Mucosa of gallbladder (tissue), 1 donor: ENCODE measurements at places on chromosomes 2 and 18. TPM values are rescaled to one million over a fixed set of nuclear protein-coding genes. Genes with fewer than 3 reads are reported as not detected.
A peak's percentile ranks its signal among the peaks of the same experiment; 100 is the strongest.

- DNase-seq, result peak; percentile 51
Measured at GRCh38 chr2:225270861-225271260, 128.6 kb upstream of the NYAP2 start.

DNA sequence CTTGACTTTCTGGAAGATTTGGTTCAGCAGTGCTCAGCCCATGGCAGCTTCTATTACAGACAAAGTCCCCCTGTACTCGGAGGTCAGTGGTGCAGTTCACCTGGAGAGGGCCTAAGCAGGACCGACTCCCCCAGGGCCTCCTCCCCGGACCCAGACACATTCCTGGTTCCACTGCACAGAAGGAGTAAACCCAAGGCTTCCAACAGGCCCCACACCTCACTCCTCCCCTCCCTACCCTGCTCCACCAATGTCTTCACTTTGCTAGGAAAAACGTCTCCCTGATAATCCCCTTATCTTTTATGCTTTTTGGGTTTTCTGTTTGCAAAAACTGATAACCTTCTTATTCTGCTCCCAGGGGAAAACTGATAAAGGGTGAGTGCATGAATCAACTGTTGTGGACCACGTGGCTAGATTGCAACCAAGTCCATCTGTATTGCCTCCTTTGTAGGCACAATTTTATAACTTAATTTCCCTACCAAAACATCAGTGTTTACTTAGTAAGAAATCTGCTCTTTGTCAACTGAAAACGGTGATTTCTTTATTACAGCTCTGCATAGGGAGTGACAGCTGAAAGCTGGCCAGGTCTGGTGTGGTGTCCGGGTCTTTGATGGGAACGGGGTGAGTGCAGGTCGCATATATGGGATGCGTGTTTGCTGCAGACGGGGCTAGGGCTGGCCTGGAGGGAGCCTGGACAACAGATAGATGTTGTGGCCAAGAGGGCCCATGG lies 202.5 kb downstream of the GLI2 start:
- no peak for DNase-seq

DNA sequence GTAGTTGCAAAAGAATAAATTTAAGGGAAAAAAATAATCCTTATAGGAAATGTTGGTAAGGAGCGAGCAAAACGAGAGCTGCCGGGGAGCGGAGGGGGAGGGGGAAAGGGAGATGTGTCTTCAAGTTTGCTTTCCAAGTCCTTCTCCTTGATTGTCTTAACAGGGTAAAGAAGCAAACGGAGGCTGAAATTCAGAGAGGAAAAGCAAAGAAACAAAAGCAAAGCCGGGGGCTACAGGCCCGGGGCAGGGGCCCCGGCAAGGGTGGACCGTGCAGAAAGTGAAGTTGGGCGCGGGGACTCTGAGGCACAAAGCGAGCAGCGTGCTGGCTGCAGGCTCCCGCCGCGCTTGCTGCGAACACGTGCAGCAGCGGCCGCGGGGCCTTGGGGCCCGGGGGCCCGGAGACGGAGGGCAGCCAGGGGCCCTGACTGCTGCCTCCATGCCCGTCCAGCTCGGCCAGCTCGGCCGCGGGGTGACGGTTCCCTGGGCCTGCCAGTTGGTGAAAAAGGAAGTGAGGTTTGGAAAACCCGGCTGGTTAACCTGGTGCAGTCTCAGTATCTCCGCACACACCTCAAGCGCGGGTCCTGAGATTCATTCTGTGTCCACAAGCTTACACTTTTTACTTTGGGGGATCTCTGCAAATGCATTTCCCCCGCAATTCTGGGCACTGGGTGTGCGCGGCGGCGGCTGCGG lies 4.1 kb downstream of the BCL11A start:
- no peak for DNase-seq

DNA sequence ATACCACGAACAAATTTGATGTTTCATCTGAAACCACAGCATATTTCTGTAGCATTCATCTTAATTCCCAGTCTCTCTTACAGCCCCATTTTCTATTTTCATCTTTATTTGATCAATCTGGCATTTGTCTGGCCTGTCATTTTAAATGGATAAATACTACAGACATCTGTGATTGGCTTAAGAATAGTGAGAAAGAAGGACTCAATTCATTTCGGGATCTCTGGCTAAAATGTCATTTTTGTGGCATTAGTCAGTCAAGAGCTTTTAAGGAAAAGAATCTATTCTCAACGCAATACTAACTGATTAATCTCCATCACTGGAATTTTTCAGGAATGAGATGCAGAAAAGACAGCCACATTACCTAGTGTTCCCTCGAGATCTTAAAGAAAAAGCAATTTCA lies 585.9 kb downstream of the IRS1 start:
- DNase-seq, result no peak

DNA sequence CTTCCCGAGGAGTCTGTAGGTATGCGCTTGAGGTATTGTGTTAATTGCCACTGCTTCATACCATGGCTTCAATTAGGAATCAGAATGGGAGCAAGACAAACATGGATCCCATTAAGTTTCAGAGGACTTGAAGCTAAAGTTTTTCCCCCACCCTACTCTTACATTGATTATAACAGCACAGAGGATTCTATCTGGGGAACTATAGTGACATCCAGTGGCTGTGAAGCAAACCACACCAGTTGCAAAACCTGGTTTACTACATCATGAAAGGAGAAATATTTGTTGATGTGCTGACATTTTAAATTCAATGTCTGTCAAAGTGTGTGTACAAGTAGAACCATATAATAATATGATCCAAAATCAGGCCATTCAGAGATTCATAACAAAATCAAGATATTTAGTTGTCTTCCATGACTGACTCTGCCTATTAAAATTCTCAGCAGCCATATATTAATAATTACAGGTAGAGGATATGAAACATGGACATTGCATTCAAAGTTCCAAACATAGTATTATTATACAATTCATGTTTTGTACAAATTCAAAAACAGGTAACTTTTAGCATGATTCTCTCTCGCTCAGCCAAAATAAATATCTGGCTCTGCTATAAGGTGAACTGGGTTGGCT lies 82.9 kb downstream of the GRB14 start:
- DNase-seq, result no peak

- DNase-seq, result peak; percentile 25
Measured at GRCh38 chr2:118202707-118203303, 114.5 kb downstream of the INSIG2 start.

Gene TXNDC9
- 20.2 TPM for total RNA-seq
